ENCODE measurements at places on chromosomes 3 and 15.

- no peak for DNase-seq
Measured at GRCh38 chr3:147554332-147554731, 145.2 kb downstream of the ZIC1 start.

DNA sequence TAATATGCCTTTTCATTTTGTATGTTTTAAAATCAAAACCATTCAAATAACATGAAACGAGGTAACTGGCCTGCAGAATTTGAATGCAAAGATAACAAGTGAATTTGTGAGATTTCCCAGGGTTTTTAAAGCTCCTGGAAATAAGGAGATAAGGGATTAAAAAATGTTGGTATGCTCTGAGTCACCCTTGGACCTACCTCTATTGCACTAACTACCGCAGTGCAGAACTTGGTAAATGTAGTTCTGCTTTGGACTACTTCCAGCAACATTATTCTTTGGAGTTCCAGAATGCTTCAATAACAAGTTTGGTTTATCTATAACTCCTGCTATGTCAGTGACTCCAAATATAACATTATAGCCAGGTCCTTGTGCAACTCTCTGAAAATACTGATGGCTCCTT lies 201.7 kb downstream of the GAP43 start:
- DNase-seq = no peak

DNA sequence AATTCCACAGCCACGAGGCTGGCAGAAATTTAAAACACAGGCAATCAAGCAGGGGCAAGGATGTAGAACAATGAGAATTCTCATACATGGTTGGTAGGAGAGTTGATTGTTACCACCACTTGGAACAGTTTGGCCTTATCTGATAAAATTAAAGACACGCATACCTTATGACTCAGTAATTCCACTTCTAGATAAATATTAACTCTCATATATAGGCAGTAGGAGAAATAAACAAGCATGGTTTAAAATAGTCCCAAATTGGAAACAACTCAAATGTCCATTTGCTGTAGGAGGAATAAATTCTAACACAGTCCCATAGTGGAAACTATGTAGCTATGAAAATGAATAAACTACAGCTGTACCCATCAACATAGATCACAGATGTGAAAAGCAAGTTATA lies 42.3 kb upstream of the USP3 start:
- no peak for DNase-seq

GRCh38 chr15:33211176-33211808 lies 16.8 kb upstream of the FMN1 start:
- DNase-seq = no peak

DNA sequence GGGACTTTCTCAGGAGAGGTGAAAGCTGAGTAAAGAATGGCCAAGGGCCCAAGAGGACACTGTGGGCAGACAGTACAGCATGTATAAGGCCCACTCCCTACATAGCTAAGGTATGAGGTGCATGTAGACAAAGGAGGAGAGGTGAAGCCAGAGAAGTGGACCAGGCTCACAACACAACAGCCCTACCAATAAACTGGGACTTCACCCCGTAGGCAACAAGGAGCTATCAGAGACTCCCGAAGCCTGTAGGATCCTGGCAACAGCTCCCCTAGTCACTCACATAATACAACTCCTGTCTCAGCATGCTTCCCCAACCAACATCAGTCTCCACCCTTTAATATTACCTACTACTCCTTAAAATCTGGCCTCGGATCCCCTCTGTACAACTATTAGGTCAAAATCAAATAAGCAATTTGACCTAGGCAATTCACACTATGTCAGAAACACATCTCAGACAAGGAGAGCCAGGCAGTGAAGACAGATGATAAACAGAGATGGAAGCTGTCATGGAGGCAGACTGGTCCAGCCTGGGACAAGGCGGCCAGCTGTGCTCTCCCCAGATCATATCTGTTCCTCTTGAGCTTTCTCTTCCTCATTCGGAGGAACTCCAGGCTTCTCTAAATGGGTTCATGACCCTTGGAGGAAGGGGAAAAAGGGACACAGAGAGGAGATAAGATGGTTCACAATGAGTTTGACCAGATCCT lies 1.4 kb downstream of the XXYLT1 start:
- no peak for DNase-seq

DNA sequence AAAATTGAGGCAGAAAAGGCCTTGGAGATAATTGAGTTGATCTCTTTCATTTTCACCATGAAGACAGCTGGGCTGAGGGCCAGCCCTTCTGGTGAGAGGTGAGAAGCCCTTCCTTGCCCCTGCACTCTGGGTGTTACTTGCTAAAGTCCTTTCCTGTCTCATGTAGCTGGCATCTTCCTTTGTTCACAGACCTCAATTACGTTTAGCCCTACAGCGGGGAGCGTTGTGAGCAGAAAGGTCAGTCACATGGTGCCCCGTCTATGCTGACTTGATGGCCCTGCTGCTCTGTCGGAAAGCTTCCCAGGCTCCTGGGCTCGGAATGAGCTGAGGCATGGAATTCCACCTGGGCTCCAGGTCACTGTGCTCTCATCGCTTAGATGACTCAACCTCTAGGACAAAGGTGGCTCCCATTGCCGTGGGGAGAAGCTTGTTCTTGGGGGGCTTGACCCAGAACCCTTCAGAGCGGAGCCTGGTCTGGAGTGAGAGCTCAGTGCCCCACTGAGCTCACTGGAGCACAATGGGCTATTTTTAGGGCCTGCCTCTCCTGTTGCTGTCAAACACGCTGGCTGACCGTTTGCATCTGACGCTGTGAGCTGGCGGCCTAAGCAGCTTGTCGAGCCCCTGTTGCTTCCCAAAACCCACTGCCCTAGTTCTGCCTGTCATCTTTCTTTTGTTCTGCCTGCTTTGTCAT lies 47.0 kb downstream of the RPLP1 start:
- DNase-seq = no peak

GRCh38 chr3:182179631-182180030 lies 467.9 kb downstream of the SOX2 start:
- no peak for DNase-seq

- DNase-seq = no peak
Measured at GRCh38 chr15:41061667-41062066, 54.4 kb downstream of the INO80 start.

DNA sequence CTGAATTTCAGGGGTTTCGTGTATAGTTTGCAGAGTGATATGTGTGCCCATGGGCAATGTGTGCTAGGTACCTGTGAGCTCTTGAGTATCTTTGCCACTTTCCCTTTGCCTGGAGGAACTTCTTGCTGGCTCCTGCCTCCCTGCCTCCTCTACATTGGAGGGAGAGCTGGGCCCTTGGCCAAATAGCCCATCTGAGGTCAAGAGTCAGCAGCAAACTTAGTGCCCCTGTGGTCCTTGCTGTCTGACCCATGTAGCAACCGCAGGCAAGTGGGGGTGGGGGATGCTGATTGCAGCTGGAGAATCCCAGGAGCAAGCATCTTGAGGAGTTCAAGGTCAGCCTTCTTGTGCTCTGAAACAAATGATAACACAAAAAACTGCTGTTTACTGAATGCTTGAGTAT lies 5.4 kb upstream of the TBC1D21 start:
- no peak for DNase-seq

All from head of caudate nucleus (tissue), 42 donors.